ENCODE measurements at places on chromosomes 5 and 9.

- DNase-seq: no peak
Measured at GRCh38 chr5:133247881-133248624, 196.2 kb downstream of the HSPA4 start.

GRCh38 chr9:110898866-110899265 is 139.4 kb downstream of the LPAR1 start:
- DNase-seq: no peak

DNA sequence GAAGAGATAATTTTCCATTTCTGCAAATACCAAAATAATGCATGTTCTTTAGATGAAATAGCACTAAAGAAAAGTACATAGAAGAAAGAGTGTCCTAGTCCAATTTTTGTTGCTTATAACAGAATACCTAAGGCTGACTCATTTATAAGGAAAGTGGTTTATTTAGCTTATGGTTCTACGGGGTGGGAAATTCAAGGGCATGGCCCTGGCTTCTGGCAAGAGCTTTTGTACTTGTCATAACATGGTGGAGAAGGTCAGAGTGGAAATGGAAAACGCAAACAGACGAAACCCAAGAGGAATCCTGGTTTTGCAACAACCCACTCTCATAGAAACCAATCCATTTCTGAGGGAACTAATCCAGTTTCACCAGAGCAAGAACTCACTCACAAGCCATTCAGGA is 283.7 kb downstream of the CSNK1G3 start:
- no peak for DNase-seq

GRCh38 chr5:5900350-5900749 is 477.9 kb downstream of the ICE1 start:
- DNase-seq: no peak

DNA sequence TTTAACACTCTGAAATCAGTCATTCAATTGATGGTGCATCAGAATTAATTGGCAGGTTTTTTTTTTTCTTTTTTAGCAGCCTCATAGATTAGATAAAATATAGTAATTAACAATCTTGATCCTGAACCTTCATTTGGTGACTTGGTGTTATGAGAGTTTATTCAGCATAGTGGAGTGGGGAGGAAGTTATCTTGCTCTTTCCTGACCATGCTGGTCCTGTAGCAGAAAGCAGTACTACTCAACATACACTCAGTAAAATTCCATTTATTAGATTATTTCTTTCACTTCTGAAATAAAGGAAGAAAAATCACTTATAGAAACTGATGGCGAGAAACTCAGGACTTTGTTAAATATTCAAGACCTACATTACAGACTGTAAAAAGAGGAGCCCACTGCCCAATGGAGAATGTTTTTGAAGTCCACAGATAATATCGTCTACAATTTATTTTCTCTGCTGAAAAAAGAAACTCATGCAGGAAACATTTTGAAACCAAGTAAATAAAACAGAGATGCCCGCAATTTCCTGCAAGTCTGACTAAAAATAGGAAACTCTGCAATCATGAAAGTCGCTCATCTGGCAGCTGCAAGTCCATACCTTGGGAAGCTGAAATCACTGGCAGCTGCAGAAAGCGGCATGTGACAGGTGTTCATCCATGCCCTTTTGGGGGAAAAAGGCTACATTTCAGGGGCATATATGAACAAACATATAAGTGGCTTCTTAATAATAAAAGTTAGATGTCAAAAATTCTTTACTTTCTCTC is 233.2 kb upstream of the RFX3 start:
- no peak for DNase-seq

- DNase-seq: no peak
Measured at GRCh38 chr9:72527801-72528195, 6.4 kb downstream of the TMC1 start.

DNA sequence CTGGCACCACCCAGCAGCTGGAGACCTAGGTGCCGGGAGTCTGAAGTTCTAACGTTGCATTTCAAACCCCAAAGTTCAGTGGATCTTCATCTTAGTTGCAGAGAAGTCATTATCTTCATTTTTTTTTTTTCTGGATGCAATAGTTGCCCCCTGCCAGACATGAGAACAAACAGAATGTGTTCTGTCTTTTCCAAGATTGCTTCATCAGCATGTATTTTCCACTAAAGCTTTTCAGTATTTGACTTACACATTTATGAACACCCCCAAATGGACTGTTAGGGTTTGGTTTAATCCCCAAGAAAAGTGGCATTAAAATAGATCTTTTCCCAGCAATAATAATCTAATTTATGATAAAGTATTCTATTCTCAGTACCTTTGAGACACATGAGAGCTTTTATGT is 135.2 kb upstream of the OSMR start:
- no peak for DNase-seq

GRCh38 chr5:150189326-150189725 is 536 bp upstream of the SLC6A7 start:
- no peak for DNase-seq

GRCh38 chr9:101388507-101388993 is 3.7 kb upstream of the BAAT start:
- no peak for DNase-seq

- DNase-seq: no peak
Measured at GRCh38 chr9:7967851-7968250, 168.3 kb upstream of the DMAC1 start.
